ENCODE measurements at places on chromosomes 2 and 18.

DNA sequence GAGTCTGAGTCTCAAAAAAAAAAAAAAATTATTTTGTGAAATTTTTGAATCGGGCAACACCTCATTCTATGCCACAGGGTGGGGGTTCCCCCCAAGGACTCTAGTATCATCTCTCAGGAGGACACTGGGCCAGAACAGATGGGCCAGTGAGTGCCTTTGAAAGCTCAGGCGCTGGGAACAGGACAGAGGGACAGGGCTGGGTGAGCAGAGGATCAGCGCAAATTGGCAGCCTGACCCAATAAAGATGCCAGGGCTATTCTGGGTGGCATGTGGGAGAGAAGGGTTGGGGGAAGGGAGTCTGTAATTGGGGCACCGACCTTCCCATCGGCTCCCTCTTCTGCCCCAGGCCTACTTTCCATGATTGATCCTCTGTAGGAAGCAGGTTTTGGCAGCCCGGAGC, 44.0 kb downstream of the KIF3C start:
- no peak for DNase-seq

DNA sequence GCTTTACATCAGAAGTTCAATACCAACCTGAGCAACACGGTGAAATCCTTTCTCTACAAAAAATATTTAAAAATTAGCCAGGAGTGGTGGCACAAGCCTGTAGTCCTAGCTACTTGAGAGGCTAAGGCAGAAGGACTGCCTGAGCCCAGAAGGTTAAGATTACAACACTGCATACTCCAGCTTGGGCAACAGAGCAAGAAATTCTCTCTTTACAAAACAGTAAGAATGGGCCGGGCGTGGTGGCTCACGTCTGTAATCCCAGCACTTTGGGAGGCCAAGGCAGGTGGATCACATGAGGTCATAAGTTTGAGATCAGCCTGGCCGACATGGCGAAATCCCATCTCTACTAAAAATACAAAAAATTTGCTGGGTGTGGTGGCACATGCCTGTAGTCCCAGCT, 113.2 kb downstream of the USP34 start:
- DNase-seq, result no peak

GRCh38 chr2:134206031-134206430, 47.8 kb upstream of the MGAT5 start:
- no peak for DNase-seq

- no peak for DNase-seq
Measured at GRCh38 chr2:1051075-1051474, 100.4 kb downstream of the SNTG2 start.

All from activated T-helper 1 cell treated with anti-CD3 and anti-CD28 coated beads, Interleukin-2, amount 50 U/mL, for 16 hours (primary cell).